ENCODE measurements at places on chromosomes 7 and 10. TPM values are rescaled to one million over a fixed set of nuclear protein-coding genes. Genes with fewer than 3 reads are reported as not detected.

PKD1L1 gene
- total RNA-seq: 0.09 TPM

C7orf57 gene
- total RNA-seq: 0.11 TPM

ADGRA1 gene
- total RNA-seq: not detected

SEMA3D gene
- total RNA-seq: not detected

NPY4R2 gene
- total RNA-seq: not detected

IL6 gene
- 0.66 TPM for total RNA-seq

CD36 gene
- not detected for total RNA-seq

NKX2-3 gene
- total RNA-seq: not detected

PGAM2 gene
- total RNA-seq: 0.89 TPM

DENND2A gene
- not detected for total RNA-seq

GPR37 gene
- not detected for total RNA-seq

KNDC1 gene
- 0.57 TPM for total RNA-seq

LZTS2 gene
- total RNA-seq: 16.4 TPM

ADAM22 gene
- 2.9 TPM for total RNA-seq

STEAP4 gene
- total RNA-seq: not detected

MKX gene
- total RNA-seq: 0.68 TPM

VIPR2 gene
- 2.2 TPM for total RNA-seq

KIAA1549 gene
- total RNA-seq: 0.45 TPM

CYP2C9 gene
- not detected for total RNA-seq

GPRIN2 gene
- total RNA-seq: not detected

ARHGAP22 gene
- total RNA-seq: not detected

FKBP6 gene
- not detected for total RNA-seq

NUDT5 gene
- 91.5 TPM for total RNA-seq

MXI1 gene
- 11.4 TPM for total RNA-seq

ANKRD2 gene
- total RNA-seq: 0.36 TPM

TAS2R3 gene
- 1.3 TPM for total RNA-seq

GFRA1 gene
- not detected for total RNA-seq

GSTO2 gene
- 0.73 TPM for total RNA-seq

ABCB1 gene
- total RNA-seq: 3.7 TPM

ZPBP gene
- total RNA-seq: not detected

HABP2 gene
- total RNA-seq: not detected

STAG3 gene
- total RNA-seq: 21.7 TPM

HGF gene
- total RNA-seq: not detected

OR13A1 gene
- not detected for total RNA-seq

AKR1B1 gene
- total RNA-seq: 92.9 TPM

Data from T-helper 2 cell treated with Interferon-gamma antibody and Interleukin-4, amounts not matched to agents 100 ng/mL and 5 ng/mL, for 36 hours (primary cell).